ENCODE measurements at places on chromosomes 1 and 21. TPM values are rescaled to one million over a fixed set of nuclear protein-coding genes. Genes with fewer than 3 reads are reported as not detected.
A peak's percentile ranks its signal among the peaks of the same experiment; 100 is the strongest.

SPRR3 gene
- total RNA-seq = 79.0 TPM

PODN gene
- 20.9 TPM for total RNA-seq

RAB42 gene
- 1.9 TPM for total RNA-seq

OR2L2 gene
- total RNA-seq = 0.29 TPM

RGS7 gene
- total RNA-seq = 0.60 TPM

GRCh38 chr1:63548877-63549276, 25.6 kb downstream of the EFCAB7 start:
- DNase-seq = no peak

DNA sequence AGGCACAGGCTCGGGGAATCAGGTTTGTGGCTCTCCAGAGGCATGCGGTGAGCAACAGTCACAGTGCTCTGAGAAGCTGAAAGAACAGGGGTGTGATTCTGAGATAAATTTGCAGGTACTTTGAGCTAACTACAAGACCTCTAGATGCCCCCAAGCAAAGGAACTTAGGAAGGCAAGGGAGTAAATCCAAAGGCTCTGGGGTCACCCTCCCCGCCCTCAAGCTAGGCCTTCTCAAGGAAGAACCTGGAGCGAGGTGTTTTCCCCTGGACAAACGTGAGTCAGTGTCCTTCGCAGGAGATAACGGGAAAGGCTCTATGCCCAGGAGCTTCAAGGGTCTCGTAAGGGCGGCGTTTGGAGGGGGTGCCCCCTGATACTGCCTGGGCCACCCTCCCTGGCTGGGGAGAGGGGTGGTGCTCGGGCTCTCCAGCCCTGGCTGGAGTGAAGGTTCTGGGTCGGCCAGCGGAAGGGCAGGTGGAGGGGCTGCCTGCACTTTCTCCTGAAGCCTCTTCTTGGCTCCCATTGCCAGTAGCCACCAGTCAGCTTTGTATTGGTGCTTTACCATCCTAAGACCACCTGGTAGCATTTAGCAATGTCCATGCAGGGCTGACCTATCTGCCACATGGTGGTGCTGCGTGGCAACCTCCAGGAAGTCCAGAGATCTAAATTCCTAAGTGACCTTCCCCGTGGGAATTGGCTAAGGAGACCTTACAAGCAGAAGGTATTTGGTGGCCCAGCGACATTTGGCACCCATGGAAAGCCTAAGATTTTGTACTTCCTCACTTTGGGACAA, 44.0 kb downstream of the GPR161 start:
- no peak for DNase-seq

- DNase-seq = no peak
Measured at GRCh38 chr1:231384696-231385415, 37.2 kb downstream of the EGLN1 start.

DNA sequence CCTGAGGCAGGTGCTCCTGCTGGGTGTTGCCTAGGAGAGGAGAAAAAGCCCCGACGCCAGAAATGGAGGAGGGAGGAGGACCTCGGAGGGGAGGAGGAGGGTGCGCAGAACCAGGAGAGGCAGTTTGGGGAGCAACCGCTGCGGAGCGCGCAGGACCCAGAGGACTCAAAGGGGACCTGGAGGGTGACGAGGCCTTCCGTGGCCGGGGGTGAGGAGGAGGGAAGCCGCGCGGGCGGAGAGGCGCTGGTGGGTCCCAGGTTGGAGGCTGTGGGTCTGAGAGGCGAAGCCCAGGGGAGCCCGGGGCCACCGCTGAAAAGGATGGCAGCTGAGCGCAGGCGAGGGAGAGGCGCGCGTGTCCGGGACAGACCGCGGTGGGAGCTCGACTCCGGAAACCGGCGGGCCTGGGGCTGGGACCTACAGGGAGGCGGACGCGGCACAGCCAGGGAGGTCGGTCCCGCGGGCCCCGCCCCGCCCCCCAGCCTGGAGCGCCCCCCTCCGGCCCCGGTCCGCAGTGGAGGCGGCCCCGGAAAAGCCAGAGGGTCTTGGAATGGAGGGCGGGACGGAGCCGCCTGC, 15.1 kb downstream of the RNF223 start:
- no peak for DNase-seq

- no peak for DNase-seq
Measured at GRCh38 chr1:87170931-87171598, 157.6 kb upstream of the LMO4 start.

KAZN gene
- 40.6 TPM for total RNA-seq

DNA sequence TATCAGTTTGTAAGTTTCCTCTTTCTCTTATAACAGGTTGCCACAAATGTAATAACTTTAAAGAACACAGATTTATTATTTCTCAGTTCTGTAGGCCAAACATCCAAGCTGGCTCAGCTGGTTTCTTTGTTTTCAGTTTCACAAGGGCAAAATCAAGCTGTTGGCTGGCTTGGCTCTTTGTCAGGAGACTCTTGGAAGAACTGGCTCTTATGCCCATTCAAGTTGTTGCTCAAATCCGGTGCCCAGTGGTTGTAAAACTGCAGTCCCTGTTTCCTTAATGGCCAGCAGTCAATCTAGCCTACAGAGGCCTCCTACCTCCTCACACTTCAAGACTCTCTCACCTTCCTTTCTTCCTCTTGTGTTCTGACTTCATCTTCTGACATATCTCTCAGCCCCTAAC, 1171.0 kb downstream of the MRPL39 start:
- DNase-seq = no peak

DNA sequence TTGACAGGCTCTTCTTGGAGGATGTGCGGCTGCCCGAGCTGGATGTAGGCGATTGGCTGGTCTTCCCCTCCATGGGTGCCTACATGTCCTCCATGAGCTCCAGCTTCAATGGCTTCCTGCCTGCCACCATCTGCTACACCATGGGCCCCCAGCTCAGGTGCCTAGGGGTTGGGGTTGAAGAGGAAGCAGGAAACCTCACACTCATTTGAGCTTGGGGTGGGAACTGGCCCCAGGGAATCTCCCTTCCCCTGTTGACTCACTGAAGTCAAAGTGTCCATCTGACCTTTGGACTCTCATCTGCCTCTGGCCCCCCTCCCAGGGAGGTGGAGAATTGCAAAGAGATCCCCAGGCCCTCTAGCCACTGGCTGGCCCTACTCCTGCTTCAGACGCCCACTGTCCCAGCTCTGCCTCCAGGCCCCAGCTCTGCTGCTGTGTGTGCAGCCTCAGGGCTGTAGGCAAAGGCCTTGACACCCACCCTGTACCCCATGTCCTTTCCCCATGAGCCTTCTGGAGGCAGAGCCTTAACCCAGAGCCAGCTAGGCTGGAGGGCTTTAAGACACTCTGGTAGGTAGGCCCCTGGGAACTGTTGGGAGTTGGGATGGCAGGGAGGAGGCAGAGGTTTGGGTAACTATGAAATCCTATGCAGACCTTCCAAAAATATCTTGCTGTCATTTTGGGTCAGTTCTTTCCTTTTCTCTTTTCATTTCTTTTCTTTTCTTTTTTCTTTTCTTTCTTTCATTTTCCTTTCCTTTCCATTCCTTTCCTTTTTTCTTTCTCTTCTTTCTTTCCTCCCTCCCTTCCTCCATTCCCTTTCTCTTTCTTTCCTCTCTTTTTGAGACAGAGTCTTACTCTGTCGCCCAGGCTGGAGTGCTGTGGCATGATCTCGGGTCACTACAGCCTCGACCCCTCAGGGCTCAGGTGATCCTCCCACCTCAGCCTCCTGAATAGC, 66.9 kb upstream of the TINAGL1 start:
- DNase-seq = no peak

DNA sequence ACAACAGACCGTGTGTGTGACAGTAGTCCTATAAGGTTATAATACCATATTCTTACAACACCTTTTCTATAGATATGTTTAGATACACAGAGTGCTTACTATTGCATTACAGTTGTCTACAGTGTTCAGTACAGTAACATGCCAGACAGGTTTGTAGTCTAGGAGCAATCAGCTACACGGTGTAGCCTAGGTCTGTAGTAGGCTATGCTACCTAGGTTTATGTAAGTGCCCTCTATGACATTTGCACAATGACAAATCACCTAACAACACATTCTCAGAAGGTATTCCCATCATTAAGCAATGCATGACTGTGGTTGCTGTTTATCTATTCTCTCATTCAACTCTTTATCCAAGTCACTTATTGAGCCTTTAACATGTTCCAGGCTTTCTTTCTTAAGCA, 1.8 kb upstream of the WLS start:
- DNase-seq = no peak

CENPF gene
- 0.60 TPM for total RNA-seq

SMIM1 gene
- 9.6 TPM for total RNA-seq

MX2 gene
- total RNA-seq = 18.9 TPM

DNA sequence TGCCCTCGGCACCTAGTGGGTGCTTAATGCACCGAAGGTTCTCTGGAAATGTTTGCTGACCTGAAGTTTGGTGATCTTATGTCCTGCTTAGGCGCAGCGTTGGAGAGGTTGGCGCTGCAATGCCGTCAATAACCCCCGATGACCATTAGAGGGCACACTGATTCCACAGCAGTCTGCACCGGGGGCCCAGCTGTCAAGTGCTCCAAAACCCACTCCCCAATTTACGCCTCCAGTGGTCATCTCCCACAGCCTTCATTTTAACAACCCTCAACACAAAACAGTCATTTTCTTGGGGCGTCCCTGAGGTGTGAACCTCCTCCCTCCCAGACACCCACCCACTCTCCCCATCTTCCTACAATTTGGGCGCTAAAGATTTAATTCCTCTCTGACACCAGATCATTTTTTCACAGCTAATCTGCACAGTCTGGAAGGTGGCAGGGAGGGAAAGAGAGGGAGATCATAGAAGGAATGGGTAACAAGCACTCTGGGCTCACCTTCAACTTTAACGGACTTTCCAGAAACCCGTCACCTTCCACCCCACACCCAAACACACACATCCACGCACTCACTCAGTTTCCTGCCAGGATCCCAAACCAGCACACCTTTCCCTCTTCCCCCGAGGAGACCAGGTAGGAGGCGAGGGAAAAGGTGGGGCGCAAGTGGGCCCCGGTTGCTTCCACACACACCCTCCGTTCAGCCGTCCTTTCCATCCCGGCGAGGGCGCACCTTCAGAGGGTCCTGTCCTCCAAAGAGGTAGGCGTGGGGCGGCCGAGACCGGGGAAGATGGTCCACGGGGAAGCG, 570 bp upstream of the NPR1 start:
- DNase-seq = peak; percentile 60

DNA sequence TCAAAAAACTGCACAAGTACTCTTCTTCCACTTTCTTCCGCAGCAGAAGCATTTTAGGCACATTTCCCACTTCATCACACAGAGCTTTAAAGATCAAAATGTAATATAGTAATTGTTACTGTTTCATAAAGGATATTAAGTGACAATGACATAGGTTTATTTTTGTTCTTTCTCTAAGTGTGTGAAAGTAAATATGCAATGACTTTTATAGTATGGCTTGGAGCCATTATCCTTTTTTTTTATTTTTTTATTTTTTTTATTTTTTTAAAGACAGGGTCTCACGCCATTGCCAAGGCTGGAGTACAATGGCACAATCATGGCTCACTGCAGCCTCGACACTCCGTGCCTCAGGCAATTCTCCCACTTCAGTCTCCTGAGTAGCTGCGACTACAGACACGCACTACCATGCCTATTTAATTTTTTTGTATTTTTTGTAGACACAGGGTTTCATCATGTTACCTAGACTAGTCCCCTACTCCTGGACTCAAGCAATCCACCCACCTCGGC, 7.0 kb downstream of the TRIM33 start:
- DNase-seq = no peak

- peak; percentile 54 for DNase-seq
Measured at GRCh38 chr1:119453021-119453420, 38.1 kb downstream of the HSD3B2 start.

DNA sequence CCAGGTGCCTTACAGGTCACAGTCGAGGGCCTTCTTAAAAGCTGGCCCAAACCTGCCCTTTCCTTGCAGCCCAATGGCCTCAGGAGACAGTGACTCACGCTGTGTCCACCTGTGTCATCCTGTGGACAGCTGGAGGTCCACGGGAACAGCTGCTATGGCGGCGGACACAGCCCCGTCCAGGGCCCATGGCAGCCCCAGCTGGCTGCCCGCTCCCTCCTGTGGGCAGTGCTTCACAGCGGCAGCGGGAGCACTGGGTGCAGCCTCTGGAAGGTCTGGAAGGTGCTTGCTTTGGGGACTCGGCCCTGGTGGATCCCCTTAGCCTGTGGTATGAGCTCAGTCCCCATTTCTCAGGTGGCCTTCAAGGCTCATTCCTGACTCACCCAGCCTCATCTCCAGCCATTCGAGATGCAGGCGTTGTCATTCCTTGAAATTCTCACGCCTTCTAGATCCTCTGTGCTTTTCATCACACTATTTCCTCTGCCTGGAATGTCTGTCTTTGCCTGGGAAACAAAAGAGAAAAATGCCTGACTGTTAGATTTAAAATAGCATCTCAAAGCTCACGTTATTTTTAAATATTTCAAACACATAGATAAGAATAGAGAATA, 86.8 kb downstream of the KIF26B start:
- no peak for DNase-seq

- no peak for DNase-seq
Measured at GRCh38 chr1:236692128-236692527, 5.8 kb downstream of the ACTN2 start.

SPRR2G gene
- total RNA-seq = not detected

KLHDC7A gene
- total RNA-seq = 34.5 TPM

DNA sequence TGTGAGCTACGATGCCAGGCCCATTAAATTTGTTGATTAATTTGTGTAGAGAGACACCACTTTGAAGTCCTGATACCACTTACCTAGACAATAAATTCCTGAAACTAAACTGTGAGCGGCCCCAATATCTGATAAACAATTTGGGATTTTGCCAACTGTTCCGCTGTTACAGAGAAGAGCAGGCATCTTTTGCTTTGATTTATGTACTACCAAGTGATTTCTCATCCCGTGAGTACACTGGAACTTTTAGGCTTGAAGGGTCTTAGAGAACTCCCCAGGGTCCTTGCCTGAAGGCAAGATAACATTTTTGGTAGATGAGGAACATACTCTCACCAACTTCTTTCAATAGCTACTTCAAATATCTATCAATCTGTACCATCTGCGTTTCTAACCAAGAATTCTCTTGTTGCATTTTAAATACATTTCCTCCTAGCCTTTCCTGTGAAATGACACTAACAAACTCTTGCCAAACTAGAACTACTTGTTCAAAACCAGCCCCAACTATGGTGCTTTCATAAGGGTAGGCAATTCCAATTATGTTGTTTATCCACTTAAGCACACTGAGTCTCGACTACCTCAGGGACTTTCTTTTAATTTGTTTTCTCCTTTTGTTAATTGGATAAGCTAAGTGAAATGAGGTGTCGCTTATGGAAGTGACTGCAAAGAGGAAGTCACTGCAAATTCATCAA, 23.2 kb upstream of the SLC30A1 start:
- no peak for DNase-seq

OR2T34 gene
- not detected for total RNA-seq
